Placental epithelial cell (primary cell): ENCODE measurements at places on chromosomes 13 and 19. TPM values are rescaled to one million over a fixed set of nuclear protein-coding genes. Genes with fewer than 3 reads are reported as not detected.

Gene IQCN
- total RNA-seq, result 2.5 and 3.5 TPM in 2 replicates

Gene C5AR2
- under 0.01 and 2.1 TPM in 2 replicates for total RNA-seq

Gene DACH1
- total RNA-seq, result not detected in 2 replicates

Gene INAFM1
- 2.0 and 6.7 TPM in 2 replicates for total RNA-seq

Gene ZNF730
- 2.9 and 5.1 TPM in 2 replicates for total RNA-seq

Gene SLC1A6
- total RNA-seq, result 16.4 and 82.8 TPM in 2 replicates
